Stomach (tissue), 19 donors: ENCODE measurements at places on chromosomes 2 and 18. TPM values are rescaled to one million over a fixed set of nuclear protein-coding genes. Genes with fewer than 3 reads are reported as not detected.
A peak's percentile ranks its signal among the peaks of the same experiment; 100 is the strongest.

GRCh38 chr2:120243875-120244553 is 8.6 kb upstream of the RALB start:
- no peak overlapping the region for H3K27ac ChIP-seq
- H3K36me3 ChIP-seq = no peaks in the 10 kb centered on the region
- no peak overlapping the region for H3K4me3 ChIP-seq

GRCh38 chr2:160256507-160256906 is 56.4 kb upstream of the ITGB6 start:
- H3K27ac ChIP-seq = no peak overlapping the region
- no peak overlapping the region for H3K4me3 ChIP-seq
- H3K27me3 ChIP-seq = no peaks in the 10 kb centered on the region
- peaks cover 18% of the 10 kb centered on the region for H3K4me1 ChIP-seq
- DNase-seq = no peak

- no peak overlapping the region for H3K4me3 ChIP-seq
- no peaks in the 10 kb centered on the region for H3K36me3 ChIP-seq
- H3K27ac ChIP-seq = no peak overlapping the region
- no peak for DNase-seq
These were observed 634.6 kb downstream of the ERBB4 start for GRCh38 chr2:211903961-211904360.

- H3K4me1 ChIP-seq = no peaks in the 10 kb centered on the region
- no peak overlapping the region for H3K4me3 ChIP-seq
- H3K27me3 ChIP-seq = no peaks in the 10 kb centered on the region
- DNase-seq = no peak
- no peaks in the 10 kb centered on the region for H3K36me3 ChIP-seq
- H3K27ac ChIP-seq = no peak overlapping the region
These were observed 453.4 kb downstream of the TGIF1 start for GRCh38 chr18:3903337-3903736.

- H3K4me3 ChIP-seq = no peak overlapping the region
- no peaks in the 10 kb centered on the region for H3K27me3 ChIP-seq
- no peak for DNase-seq
- H3K36me3 ChIP-seq = no peaks in the 10 kb centered on the region
These were observed 30.8 kb downstream of the ATP6V1C2 start for GRCh38 chr2:10752236-10752635.

GRCh38 chr2:27347641-27348040 is 8.9 kb downstream of the GTF3C2 start:
- H3K4me3 ChIP-seq = no peak overlapping the region
- no peaks in the 10 kb centered on the region for H3K27me3 ChIP-seq
- H3K4me1 ChIP-seq = peaks cover 36% of the 10 kb centered on the region
- DNase-seq = no peak
- peaks cover 14% of the 10 kb centered on the region for H3K36me3 ChIP-seq

GRCh38 chr2:204486805-204487204 is 58.5 kb upstream of the PARD3B start:
- no peaks in the 10 kb centered on the region for H3K27me3 ChIP-seq
- H3K27ac ChIP-seq = no peak overlapping the region
- DNase-seq = no peak
- H3K36me3 ChIP-seq = no peaks in the 10 kb centered on the region
- peaks cover 4% of the 10 kb centered on the region for H3K4me1 ChIP-seq

DNA sequence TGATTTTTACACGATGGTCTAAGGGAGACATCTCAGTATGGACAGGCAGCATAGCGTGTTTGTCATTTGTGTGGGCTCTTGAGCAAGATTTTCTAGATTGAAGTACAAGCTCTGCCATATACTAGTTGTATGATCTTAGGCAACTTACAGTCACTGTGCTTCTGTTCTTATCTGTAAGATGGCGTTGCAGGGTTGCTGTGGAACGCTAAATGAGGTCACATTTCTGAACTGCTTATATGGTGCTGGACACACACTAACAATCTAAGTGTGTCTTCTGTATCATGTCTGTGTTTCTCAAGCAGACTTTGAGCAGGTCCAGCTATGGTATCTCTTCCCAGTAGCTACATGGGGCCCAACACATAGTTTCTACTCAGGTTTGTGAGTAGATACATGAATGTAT is 29.2 kb downstream of the PARD3B start:
- H3K27me3 ChIP-seq = no peaks in the 10 kb centered on the region
- no peak overlapping the region for H3K4me3 ChIP-seq
- no peaks in the 10 kb centered on the region for H3K36me3 ChIP-seq
- DNase-seq = no peak
- H3K27ac ChIP-seq = no peak overlapping the region
- H3K4me1 ChIP-seq = no peaks in the 10 kb centered on the region

DNA sequence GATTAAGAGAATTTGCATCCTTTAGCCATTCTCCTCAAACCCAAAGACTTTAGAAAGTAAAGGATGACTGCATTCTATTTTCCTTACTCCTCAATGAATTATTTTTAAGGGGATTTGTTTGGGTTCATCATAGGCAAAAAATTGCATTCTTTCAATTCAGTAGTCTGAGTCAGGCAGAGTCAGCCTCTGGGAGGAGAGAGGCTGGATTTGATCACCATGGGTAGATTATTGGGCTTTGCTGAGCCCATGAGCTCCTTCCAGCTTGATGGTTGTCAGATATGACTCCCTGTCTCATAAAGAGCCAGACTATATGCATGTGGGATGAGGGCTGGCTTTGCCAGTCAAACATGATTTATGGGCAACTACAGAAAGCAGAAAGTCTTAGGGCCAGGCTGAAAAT is 101.2 kb downstream of the KCNS3 start:
- H3K27me3 ChIP-seq = no peaks in the 10 kb centered on the region
- no peak overlapping the region for H3K27ac ChIP-seq
- no peaks in the 10 kb centered on the region for H3K36me3 ChIP-seq
- no peak overlapping the region for H3K4me3 ChIP-seq
- DNase-seq = no peak

- no peak overlapping the region for H3K4me3 ChIP-seq
- peaks cover 17% of the 10 kb centered on the region for H3K4me1 ChIP-seq
- no peaks in the 10 kb centered on the region for H3K27me3 ChIP-seq
- H3K27ac ChIP-seq = no peak overlapping the region
- peak; percentile 82 for DNase-seq
These were observed 264.0 kb downstream of the MREG start for GRCh38 chr2:215749092-215749957.

GRCh38 chr2:232478571-232479340 is 8.9 kb downstream of the ECEL1 start:
- H3K4me1 ChIP-seq = no peaks in the 10 kb centered on the region
- H3K27ac ChIP-seq = no peak overlapping the region
- DNase-seq = no peak
- no peaks in the 10 kb centered on the region for H3K36me3 ChIP-seq
- H3K4me3 ChIP-seq = no peak overlapping the region

GRCh38 chr2:189091253-189091652 is 88.3 kb downstream of the COL5A2 start:
- no peaks in the 10 kb centered on the region for H3K27me3 ChIP-seq
- H3K36me3 ChIP-seq = no peaks in the 10 kb centered on the region
- no peaks in the 10 kb centered on the region for H3K4me1 ChIP-seq
- no peak for DNase-seq
- no peak overlapping the region for H3K27ac ChIP-seq
- no peak overlapping the region for H3K4me3 ChIP-seq

CCDC142 gene
- 3.2 TPM for polyA plus RNA-seq

PARD6G gene
- 2.2 TPM for polyA plus RNA-seq

HOXD8 gene
- polyA plus RNA-seq = 0.87 TPM

CCDC178 gene
- polyA plus RNA-seq = 2.4 TPM

ADRA2B gene
- 0.45 TPM for polyA plus RNA-seq
